ENCODE measurements at places on chromosomes 3 and 15.

GRCh38 chr3:69321301-69322157 lies 64.4 kb downstream of the FRMD4B start:
- no peak for DNase-seq

GRCh38 chr15:80979538-80980200 lies 9.9 kb downstream of the MESD start:
- no peak for DNase-seq

DNA sequence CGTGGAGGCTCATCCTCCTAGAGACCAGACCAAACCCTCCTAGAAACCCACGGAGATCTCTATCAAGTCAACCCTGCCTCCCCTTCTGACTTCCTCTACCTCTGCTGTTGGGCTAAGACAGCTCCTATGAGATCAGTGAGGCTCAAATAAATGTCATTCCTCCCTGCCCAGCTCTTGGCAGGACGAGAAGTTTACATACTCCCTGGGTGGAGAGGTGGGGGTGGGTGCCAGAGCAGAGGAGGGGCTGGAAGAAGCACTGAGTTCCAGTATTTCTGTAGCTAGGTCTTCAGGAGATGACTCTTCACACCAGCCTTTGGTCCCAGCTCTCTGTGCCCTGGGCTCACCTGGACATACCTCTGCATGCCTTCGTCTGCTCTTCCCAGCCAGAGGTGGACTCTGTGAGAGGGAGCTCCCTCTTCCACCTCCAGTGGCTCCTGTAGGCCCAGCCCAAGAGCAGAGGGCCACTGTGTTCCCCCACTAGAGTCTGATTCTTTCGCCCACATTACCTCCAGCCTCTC lies 42.4 kb upstream of the TLE3 start:
- DNase-seq, result no peak

GRCh38 chr15:58611731-58612676 lies 137.5 kb downstream of the ADAM10 start:
- no peak for DNase-seq

- DNase-seq, result no peak
These were observed 198.2 kb downstream of the SSR3 start for GRCh38 chr3:156356537-156357363.

DNA sequence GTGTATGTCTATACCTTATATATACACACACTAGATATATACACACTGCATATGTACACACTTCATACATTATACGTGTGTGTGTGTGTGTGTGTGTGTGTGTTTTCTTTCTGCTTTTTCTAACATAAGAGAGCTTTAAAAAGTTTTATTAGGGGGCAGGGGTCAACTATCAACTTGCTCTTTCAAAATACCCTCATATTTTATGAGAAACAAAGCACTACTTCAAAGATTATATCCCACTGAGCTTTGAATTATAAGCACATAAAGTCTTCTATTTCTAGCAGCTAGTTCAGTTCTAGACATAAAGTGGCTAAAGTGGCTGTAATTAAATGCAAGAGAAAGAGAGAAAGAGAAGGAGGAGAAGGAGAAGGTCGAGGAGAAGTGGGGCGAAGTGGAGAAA lies 1361.3 kb downstream of the ZPLD1 start:
- no peak for DNase-seq

DNA sequence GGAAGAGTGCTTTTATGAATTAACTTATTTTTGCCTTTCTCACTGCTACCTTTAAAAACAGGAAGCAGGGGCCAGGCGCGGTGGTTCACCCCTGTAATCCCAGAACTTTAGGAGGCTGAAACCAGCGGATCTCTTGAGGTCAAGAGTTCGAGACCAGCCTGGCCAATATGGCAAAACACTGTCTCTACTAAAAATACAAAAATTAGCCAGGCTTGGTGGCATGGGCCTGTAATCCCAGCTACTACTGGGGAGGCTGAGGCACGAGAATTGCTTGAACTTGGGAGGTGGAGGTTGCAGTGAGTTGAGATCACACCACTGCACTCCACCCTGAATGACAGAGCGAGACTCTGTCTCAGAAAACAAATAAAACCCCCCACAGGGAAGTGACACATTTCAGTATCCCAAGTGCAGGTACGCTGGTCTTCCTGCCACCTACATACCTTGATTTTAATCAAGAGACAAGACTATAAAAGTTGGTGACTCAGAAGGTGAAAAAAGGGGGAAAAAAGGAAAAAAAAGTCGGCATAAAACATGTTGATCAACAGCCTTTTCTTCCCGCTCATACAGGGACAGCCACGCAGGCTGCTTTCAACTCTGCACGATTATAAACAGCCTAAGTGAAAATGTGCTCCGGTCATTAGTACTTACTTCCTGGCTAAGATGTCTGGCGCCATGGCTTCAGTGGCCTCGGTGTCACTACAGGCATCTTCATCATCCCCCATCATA lies 18.8 kb downstream of the PPP1R2 start:
- DNase-seq, result no peak

DNA sequence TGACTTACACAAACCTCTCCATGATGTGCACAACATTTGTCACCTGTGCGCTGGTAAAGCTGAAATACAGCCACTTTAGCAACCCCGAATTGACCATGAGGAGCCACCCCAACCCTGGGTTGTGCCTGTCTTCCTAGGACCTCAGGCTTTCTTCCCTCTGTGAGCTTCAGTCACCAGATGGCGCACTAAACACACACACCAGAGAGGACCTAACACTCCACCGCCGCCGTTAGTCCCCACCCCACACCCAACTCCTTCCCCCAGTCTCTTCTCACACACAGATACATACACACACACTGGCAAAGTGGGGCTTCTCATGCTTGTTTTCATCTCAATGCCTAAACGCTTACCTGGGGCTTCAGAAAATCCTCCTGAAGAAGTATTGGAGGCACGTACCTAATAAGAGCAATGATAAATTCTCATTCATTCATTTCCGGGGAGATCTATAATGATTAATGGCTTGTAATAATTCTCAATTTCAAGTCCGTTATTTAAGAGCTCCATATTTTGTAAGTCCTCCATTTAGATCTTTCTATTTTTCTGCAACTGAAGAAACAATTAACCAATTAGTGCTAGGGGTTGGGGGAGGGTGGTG lies 2.1 kb upstream of the CCDC80 start:
- peak; percentile 87 for DNase-seq

DNA sequence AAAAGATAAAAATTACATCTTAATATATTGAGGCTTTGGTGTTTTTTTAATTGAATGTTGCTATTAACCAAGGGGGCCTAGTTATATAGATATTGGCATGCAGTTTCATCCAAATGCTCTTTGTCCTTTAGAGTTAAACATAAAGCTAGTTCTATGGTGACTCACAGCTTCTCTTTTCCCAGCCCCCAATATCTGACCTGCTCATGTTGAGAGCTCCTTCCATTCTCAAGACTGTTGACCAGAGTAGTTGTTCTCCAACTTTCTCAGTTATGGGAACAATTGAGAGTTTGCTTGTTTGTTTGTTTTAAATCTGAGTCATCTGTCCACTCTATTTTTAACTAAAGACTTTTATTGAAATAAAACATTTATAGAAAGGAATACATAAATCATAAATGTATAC lies 15.8 kb upstream of the RARB start:
- DNase-seq, result no peak

DNA sequence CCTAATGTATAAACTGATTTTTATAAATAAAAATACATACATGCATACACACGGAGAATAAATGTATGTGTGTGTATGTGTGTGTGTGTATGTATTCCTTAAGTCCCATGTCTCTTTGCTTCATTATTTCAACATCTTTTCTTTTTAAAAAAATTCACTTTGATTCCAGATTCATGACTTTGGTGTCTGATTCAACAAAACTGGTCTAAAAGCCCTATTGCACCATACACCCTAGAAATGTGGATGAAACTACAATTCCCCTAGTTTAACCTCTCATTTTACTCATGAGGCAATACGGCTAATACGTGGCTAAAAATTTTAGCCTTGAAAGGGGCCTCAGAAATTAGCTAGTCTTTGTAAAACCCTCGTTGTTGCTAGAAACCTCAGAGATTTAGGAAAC lies 228.1 kb downstream of the ADAMTS9 start:
- no peak for DNase-seq

DNA sequence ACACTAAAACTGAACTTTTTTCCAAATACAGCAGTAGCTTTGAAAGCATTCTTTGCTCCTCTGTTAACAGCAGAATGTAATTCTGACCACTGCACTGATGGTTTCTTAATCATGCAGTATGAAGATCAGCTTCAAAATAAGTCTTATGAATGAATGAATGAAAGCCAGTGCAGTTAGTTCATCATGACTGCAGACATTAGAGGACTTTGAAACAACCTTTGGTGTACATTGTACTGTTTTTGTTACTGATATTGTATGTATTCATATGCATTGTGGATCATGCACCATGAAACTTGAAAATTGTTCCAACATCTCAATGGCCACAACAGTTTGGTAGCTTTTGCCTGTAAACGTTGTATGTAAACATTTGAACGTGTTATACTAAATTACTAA lies 1.3 kb upstream of the TNIK start:
- no peak for DNase-seq

GRCh38 chr3:24740326-24740725 lies 245.7 kb upstream of the THRB start:
- no peak for DNase-seq

Measured in stimulated activated effector memory CD8-positive, alpha-beta T cell treated with anti-CD3 and anti-CD28 coated beads, Interleukin-12 subunit alpha, Interleukin-12 subunit beta, amount 100 ng/mL, for 72 hours (primary cell).